ENCODE measurements at places on chromosomes 13 and 19.

GRCh38 chr13:55783841-55784240, 1356.9 kb upstream of the PRR20A start:
- DNase-seq = no peak

GRCh38 chr19:2260341-2260805, 4.2 kb upstream of the JSRP1 start:
- DNase-seq = no peak

DNA sequence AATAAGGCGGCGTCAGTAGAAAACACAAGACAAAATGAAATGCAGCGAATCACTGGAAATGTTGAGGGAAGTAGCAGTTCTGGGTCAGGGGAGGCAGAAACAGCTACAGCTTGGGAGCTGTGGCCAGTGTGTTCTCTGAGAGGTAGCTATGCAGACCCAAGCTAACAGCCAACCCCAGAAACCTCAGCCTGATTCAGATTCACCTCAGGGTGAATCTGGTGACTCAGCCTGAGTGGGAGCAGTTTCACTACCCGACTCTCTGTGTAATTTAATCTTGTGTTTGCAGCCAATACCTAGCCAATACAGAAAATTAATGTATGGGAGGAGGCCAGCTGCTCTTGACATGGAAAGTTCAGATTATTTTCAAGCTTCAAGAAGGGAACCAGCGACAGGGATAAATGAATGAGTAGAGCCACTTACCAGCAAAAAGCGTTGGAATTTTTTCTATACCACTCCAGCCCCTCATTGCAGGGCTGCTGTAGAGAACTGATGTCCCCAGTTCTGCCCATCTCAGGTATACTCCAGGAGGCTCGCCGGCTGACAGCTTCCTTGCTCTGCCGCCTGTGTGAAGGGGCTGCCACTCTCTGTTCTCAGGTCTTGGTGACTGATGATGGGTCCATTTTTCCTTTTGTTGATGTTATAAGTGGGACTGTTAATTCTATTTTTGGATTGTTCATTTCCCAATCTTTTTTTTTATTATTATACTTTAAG, 8.9 kb downstream of the IGFL3 start:
- DNase-seq = peak; percentile 11

GRCh38 chr19:45424191-45425058, 708 bp upstream of the ERCC1 start:
- peak; percentile 98 for DNase-seq

DNA sequence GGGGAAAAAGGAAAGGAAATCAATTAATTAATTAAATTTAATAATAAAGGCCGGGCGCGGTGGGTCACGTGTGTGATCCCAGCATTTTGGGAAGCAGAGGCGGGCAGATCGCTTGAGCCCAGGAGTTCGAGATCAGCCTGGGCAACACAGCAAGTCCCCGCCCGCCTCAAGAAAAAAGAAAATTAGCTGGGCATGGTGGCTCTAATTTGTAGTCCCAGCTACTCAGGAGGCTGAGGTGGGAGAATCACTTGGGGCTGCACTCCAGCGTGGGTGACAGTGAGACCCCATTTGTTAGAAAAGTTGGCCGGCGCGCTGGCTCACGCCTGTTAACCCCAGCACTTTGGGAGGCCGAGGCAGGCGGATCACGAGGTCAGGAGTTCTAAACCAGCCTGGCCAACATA, 733 bp upstream of the CD320 start:
- DNase-seq = no peak
